ENCODE measurements at places on chromosomes 1 and 21. TPM values are rescaled to one million over a fixed set of nuclear protein-coding genes. Genes with fewer than 3 reads are reported as not detected.

Gene PTPN14
- 43.2 TPM for total RNA-seq

Gene CCDC30
- 13.5 TPM for total RNA-seq

Gene DMRTA2
- 0.83 TPM for total RNA-seq

Gene CSTB
- total RNA-seq, result 33.2 TPM

- H3K27ac ChIP-seq, result no peak overlapping the region
- H3K4me1 ChIP-seq, result no peaks in the 10 kb centered on the region
- no peak for DNase-seq
Observed at GRCh38 chr1:201463071-201463552, 5.9 kb downstream of the PHLDA3 start.

DNA sequence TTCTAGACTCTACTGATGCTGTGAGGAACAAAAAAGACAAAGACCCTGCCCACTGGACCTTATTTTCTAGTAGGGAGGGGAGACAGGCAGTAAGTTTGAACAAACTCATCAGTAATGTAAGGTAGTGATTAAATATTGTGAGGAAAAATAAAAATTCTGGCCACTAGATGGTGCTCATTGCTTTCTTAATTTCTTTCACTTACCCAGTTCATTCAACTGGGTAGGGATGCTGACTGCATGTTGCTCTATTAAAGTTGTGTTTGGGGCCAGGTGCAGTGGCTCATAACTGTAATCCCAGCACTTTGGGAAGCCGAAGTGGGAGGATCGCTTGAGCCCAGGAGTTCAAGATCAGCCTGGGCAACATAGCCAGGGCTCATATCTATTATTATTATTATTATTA lies 6.3 kb upstream of the KYAT3 start:
- no peak for DNase-seq
- H3K27me3 ChIP-seq, result no peaks in the 10 kb centered on the region
- peaks cover under 1% of the 10 kb centered on the region for H3K4me1 ChIP-seq
- H3K36me3 ChIP-seq, result no peaks in the 10 kb centered on the region
- H3K27ac ChIP-seq, result no peak overlapping the region

DNA sequence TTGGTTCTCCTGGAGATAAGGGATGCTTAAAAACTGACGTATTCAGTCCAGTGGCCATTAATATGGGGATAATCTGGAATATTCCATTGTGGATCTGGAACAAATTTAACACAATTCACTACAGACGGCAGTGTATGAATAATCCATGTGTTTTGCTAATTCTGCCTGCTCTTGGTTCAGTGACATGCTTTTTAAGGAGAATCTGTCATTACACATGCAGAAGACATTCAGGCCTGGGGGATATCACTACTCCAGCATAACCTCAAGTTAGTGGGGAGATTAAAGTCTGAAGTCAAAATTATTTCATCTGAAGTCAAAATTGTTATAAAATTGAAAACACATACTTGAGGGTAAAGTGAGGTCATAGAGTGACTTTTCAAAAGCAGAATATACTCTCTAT lies 789.3 kb downstream of the USP25 start:
- H3K4me1 ChIP-seq, result no peaks in the 10 kb centered on the region
- DNase-seq, result no peak
- H3K4me3 ChIP-seq, result no peak overlapping the region

DNA sequence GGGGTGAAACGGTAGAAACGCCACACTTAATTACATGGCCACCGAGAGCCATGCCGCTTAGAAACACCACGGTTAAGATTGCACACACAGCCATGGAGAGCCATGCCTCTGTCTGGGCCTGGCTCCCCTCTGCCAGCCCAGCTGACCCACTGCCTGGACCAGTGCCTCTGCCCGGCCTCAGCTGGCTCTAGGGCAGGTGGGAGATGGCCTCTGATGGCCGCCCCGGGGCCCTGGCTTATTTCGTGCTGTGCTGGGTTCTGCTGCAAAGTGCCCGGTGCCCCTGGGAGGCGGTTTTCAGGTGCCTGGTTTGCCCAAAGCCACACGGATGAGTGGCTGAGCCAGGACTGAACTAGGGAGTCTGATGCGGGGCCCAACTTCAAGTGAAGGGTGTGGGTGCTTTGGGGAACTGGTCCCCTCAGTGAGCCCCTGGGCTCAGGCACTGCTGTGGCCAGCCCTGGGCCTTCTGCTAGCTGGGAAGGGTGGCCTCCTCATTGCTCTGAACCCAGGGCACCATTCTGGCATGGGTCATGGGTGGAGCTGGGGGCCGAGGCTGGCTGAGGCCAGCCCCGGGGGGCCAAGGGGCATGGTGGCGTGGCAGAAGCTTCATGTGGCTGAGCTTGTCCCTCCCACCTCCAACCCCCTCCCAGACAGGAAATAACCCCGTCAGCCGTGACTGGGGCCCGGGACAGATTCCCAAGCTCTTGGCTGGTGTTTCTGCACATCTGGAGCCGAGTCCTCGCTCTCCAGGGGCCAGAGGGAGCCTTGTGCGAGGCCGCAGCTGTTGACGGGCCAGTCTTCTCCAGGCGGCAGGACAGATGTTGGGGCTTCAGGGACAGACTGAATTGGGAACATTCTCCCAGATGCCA lies 1.9 kb upstream of the GPR153 start:
- no peak overlapping the region for H3K4me3 ChIP-seq
- peaks cover 13% of the 10 kb centered on the region for H3K4me1 ChIP-seq
- H3K27me3 ChIP-seq, result peaks cover 4% of the 10 kb centered on the region
- DNase-seq, result peak; percentile 95

- DNase-seq, result no peak
- H3K4me1 ChIP-seq, result peaks cover 27% of the 10 kb centered on the region
- no peak overlapping the region for H3K4me3 ChIP-seq
- no peaks in the 10 kb centered on the region for H3K36me3 ChIP-seq
- H3K27ac ChIP-seq, result no peak overlapping the region
- H3K27me3 ChIP-seq, result no peaks in the 10 kb centered on the region
Observed at GRCh38 chr1:231414260-231415016, 7.6 kb downstream of the EGLN1 start.

DNA sequence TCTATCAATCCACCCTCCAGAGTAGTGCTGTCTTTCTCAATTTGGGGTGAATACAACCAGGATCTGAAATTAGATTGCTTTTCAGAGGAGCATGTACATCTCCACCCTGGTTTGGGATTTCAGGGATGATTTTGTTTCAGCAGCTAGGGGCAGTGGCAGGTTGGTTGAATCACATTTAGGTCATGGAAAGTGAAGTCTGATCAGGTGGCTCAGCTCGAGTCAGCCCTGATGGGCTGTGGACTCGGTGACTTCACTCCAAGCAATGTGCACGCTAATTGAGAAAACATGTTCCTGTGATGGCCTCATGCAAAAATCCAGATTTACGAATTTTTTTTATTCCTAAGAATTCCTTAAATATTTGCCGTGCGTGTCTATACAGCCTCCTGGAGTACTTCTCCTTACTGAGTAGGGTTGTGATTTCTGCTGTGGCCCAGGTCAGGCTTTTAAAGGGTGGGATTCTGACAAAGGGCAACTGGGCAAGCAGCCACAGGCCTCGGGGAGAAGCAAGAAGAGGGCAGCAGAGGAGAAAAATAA lies 7.5 kb downstream of the NGF start:
- peaks cover 6% of the 10 kb centered on the region for H3K27me3 ChIP-seq
- no peak overlapping the region for H3K4me3 ChIP-seq
- H3K4me1 ChIP-seq, result peaks cover 8% of the 10 kb centered on the region
- no peak overlapping the region for H3K27ac ChIP-seq
- no peaks in the 10 kb centered on the region for H3K36me3 ChIP-seq

GRCh38 chr1:111976332-111976731 lies 13.1 kb downstream of the KCND3 start:
- H3K4me1 ChIP-seq, result no peaks in the 10 kb centered on the region
- DNase-seq, result no peak
- no peaks in the 10 kb centered on the region for H3K36me3 ChIP-seq
- no peak overlapping the region for H3K4me3 ChIP-seq
- no peak overlapping the region for H3K27ac ChIP-seq

GRCh38 chr1:41005876-41006275 lies 15.6 kb downstream of the SLFNL1 start:
- H3K36me3 ChIP-seq, result peaks cover 36% of the 10 kb centered on the region
- peaks cover 11% of the 10 kb centered on the region for H3K4me1 ChIP-seq
- no peaks in the 10 kb centered on the region for H3K27me3 ChIP-seq
- DNase-seq, result no peak

GRCh38 chr21:43012596-43012995 lies 38.2 kb downstream of the PKNOX1 start:
- no peak overlapping the region for H3K4me3 ChIP-seq
- no peak for DNase-seq
- H3K27me3 ChIP-seq, result no peaks in the 10 kb centered on the region
- peaks cover 39% of the 10 kb centered on the region for H3K36me3 ChIP-seq
- no peak overlapping the region for H3K27ac ChIP-seq
- no peaks in the 10 kb centered on the region for H3K4me1 ChIP-seq

- peak overlapping the region; percentile 54 for H3K27ac ChIP-seq
- H3K27me3 ChIP-seq, result no peaks in the 10 kb centered on the region
- H3K4me1 ChIP-seq, result no peaks in the 10 kb centered on the region
Observed at GRCh38 chr1:202056644-202057334, 46.4 kb downstream of the ELF3 start.

GRCh38 chr1:205256951-205257625 lies 29.3 kb downstream of the TMCC2 start:
- H3K27ac ChIP-seq, result no peak overlapping the region
- no peaks in the 10 kb centered on the region for H3K36me3 ChIP-seq
- no peak overlapping the region for H3K4me3 ChIP-seq

DNA sequence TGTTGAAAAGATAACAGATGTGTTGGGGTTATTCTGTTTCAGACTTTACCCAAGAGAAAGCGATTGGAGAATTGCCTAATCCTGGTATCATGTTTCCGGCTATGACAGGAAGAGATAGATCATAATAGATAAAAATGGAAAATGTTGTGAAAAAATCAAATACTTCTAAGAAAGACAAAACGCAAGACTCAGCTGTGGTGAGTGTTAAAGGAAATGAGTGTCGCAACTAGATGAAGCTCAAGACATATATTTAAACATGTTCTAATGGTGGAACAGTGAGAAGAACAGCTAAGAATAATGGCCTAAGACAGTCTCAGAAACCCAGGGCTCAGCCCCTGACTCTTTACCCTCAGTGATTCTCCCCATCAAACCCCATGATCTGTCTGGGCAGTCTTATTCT lies 426.7 kb upstream of the RUNX1 start:
- DNase-seq, result peak; percentile 70
- no peak overlapping the region for H3K27ac ChIP-seq
- H3K27me3 ChIP-seq, result no peaks in the 10 kb centered on the region
- no peak overlapping the region for H3K4me3 ChIP-seq

DNA sequence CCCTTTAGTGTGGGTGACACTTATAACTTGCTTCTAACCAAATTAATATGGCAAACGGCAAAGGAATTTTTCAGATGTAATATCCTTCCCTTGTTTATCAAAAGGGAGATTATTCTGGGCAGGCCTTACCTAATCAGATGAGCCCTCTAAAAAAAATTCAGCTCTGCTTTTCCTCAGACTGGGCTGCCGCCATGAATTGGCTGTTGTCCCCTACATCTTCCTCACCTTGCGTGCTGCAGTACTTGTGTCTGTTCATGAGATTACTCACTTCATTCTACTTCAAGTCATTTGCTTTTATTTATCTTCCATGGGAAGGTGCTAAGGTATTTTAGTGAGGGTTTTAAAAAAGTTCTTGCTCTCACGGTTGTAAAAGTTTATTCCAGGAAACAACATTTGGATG lies 705.5 kb downstream of the KCNT2 start:
- H3K4me1 ChIP-seq, result no peaks in the 10 kb centered on the region
- no peak overlapping the region for H3K4me3 ChIP-seq
- no peaks in the 10 kb centered on the region for H3K27me3 ChIP-seq
- no peak for DNase-seq
- no peaks in the 10 kb centered on the region for H3K36me3 ChIP-seq

GRCh38 chr1:19800076-19800804 lies 524 bp upstream of the TMCO4 start:
- peak; percentile 76 for DNase-seq
- no peak overlapping the region for H3K27ac ChIP-seq
- peak overlapping the region; percentile 46 for H3K4me3 ChIP-seq
- H3K36me3 ChIP-seq, result no peaks in the 10 kb centered on the region
- H3K4me1 ChIP-seq, result no peaks in the 10 kb centered on the region

- DNase-seq, result no peak
- peak overlapping the region; percentile 89 for H3K27ac ChIP-seq
- peaks cover 12% of the 10 kb centered on the region for H3K4me1 ChIP-seq
- H3K27me3 ChIP-seq, result no peaks in the 10 kb centered on the region
- H3K4me3 ChIP-seq, result no peak overlapping the region
Observed at GRCh38 chr1:112701227-112702066, 5.5 kb downstream of the RHOC start.

GRCh38 chr1:3581296-3582036 lies 29.8 kb downstream of the MEGF6 start:
- H3K36me3 ChIP-seq, result no peaks in the 10 kb centered on the region
- no peak overlapping the region for H3K27ac ChIP-seq
- H3K27me3 ChIP-seq, result no peaks in the 10 kb centered on the region
- peak; percentile 78 for DNase-seq

DNA sequence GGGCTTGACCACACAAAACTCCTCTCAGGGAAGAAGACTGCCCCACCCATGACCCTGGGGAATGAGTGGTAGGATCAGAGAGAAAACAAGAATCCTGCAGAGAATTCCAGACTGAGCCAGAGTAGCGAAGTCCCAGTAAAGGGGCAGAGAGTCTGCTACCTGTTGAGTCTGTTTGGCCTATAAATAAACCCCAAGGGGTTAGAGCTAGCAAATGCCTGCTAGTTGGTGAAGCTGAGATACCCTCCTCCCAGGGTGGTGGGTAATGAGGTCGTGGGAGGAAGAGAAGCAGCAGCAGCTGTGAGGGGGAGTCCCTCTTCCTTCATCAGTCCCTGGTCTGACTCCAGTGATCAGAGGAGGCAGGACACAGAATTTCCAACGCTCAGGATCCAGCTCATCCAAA lies 2.5 kb downstream of the TRAF3IP3 start:
- H3K4me3 ChIP-seq, result no peak overlapping the region
- H3K27me3 ChIP-seq, result no peaks in the 10 kb centered on the region
- no peaks in the 10 kb centered on the region for H3K36me3 ChIP-seq
- H3K4me1 ChIP-seq, result no peaks in the 10 kb centered on the region
- no peak overlapping the region for H3K27ac ChIP-seq

DNA sequence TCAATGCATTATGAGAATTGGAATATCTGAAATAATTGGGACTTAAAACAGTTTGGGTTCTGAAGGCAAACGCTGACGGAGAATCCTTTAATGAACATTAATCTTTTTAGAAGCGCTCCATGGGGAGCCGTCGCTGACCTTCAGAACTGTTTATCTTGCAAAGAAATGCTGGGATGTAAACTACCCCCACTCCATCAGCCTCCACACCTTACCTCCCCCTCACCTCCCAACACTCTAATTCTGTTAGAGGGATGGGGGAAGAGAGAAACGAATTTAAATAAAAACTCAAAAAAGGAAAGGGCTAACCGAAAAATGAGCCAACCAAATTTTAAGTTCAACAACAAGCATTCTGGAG lies 44.1 kb upstream of the DNAJC6 start:
- no peaks in the 10 kb centered on the region for H3K36me3 ChIP-seq
- H3K27ac ChIP-seq, result no peak overlapping the region
- H3K4me3 ChIP-seq, result no peak overlapping the region
- no peaks in the 10 kb centered on the region for H3K27me3 ChIP-seq

DNA sequence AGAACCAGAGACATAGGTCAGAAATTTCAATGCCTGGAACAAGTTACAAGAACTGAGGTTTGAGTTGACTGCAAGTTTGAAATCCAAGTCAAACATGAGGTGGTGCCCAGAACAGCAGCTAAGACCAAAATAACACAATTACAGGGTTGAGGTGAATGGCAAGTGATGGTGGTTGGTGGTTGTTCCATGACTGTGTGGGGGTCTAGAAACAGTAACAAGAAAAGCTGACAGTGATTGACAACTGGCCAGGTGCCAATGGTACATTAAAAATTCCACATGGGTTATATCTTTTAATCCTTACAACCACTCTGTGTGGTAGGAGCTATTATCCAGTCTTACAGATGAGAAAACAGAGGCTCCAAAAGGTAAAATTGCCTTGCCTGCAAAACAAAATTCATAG lies 32.0 kb downstream of the RIMS3 start:
- H3K27ac ChIP-seq, result no peak overlapping the region
- no peak for DNase-seq
- no peaks in the 10 kb centered on the region for H3K27me3 ChIP-seq
- H3K4me3 ChIP-seq, result no peak overlapping the region

Measured in lung (tissue), 17 donors.